ENCODE measurements at places on chromosomes 2 and 18.
A peak's percentile ranks its signal among the peaks of the same experiment; 100 is the strongest.

GRCh38 chr18:70559446-70559845 is 270.6 kb downstream of the SOCS6 start:
- DNase-seq: no peak

DNA sequence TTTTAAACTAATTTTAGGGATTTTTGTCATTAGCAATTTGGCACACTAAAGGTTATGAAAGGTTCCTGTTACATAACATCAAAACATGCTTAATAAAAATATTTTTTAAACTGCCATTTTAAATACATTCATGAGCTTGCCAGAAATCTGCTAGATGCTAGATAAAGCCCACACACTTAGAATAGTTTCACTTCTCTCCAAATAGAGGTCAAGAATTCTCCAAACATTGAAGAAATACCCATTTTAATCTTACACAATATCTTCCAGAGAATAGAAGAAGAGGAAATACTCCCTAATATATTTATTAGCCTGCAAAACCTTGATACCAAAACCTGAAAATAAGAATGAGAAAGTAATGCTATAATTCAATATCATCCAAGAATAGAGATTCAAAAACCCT is 247.5 kb downstream of the PTH2R start:
- DNase-seq: no peak

- no peak for DNase-seq
These were observed 36.9 kb downstream of the ATOH8 start for GRCh38 chr2:85790499-85791188.

GRCh38 chr2:23569761-23570365 is 184.9 kb downstream of the KLHL29 start:
- no peak for DNase-seq

DNA sequence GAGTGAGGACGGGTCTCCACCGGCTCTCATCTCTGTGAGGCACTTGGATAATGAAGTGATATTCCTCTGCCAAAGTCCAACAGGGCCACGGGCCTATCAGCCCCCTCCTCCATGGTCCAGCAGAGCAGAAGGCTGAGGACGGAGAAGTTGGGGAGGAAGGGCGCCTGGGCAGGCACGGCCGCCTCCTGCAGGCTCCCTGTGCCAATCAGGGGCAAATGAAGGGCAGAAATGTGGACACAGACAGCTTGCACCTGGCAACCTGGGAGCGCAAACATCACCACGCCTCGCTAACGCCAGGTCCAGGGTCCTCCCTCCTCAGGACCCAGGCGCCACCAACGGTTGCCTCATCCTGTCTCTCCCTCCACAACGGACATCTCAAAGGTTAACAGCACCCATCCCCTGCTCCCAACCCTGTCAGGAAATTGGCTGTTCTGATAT is 24.3 kb downstream of the SMAD7 start:
- no peak for DNase-seq

GRCh38 chr2:26462511-26463243 is 15.2 kb downstream of the OTOF start:
- no peak for DNase-seq

DNA sequence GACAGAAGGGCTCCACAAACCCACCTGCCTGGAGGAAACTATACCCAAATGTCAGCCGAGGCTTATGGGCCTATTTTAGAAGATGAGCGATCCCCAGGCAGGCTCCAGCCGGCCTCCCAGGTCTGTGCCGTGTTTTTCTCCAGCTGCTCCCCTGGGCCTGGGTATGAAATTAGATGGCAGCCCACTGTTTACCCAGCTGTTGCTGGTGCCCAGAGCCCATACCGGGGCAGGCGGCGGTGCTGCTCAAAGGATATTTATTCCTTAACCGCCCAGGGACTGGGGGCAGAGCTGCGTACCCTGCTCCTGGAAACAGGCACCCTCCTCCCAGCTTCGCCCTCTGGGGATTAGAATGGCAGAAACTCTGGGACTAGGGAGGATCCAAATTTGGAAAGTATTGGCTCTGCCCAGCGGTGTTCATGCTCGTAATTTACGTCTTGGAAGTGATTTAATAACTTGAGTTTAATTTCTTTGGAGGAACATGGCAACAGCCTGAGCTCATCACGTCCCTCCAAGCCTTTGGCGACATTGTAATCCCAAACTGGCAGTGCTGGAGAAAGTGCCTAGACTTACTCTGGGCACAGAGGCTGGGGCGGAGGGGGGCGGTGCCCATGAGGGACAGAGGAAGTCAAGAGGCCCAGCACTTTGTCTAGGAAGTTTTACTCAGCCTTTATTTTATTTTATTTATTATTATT is 199.2 kb downstream of the KLHL29 start:
- DNase-seq: no peak

DNA sequence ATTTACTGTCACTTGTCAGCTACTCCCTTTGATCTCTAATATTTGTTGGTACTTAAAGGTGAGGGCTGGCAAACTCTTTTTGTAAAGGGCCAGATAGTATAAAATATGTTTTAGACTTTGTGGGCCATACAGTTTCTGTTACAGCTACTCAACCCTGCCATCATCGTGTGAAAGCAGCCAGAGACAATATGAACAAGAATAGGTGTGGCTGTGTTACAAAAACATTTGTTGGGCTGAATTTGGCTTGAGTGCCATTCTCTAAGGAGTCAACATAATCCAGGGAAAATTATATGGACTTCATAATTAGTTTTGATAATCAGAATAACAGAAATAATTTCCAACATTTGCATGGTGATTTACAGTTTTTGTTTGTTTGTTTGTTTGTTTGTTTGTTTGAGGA is 190.6 kb downstream of the LTBP1 start:
- no peak for DNase-seq

DNA sequence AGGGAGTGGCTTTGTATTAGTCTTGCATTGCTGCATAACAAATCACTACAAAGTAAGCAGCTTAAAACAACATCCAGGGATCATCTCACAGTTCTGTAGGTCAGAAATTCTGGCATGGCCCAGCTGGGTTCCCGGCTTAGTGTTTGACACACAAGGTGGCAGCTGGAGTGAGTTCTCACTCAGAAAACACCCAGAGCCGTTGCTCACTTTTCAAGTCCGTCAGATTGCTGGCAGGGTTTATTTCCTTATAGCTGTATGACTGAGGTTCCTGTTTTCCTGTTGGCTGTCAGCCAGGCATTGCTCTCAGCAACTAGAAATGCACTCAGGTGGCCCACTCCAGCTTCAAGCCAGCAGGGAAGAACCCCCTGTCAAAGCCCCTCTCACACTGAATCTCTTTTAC is 324.1 kb downstream of the CCDC178 start:
- DNase-seq: no peak

- peak; percentile 50 for DNase-seq
These were observed 66.9 kb upstream of the ZNG1B start for GRCh38 chr2:113370478-113371091.

DNA sequence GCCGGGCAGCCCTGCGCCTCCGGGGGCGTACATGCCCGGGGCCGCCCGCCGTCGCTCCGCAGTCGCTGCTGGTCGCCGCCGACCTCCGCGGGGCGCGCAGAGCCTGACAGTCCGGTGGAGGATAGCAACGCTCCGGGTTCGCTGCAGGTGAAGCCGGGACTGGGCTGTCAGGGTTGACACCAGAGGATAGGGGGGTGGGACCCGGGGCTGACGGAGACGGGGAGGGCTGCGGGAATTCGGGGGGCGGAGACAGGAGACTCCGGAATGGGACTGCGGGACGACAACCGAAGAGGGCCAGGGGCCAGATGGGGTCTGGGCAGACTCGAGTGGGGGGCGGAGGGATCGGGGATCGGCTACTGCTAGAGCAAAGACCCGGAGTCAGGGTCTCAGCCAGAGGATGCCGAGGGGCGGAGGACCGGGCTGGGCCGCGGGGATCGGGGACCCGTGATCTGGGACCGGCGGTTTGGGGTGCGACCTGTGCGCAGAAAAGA is 403 bp downstream of the TMEM127 start:
- DNase-seq: no peak

- DNase-seq: no peak
These were observed 54.9 kb downstream of the IL1RL2 start for GRCh38 chr2:102241616-102242305.

DNA sequence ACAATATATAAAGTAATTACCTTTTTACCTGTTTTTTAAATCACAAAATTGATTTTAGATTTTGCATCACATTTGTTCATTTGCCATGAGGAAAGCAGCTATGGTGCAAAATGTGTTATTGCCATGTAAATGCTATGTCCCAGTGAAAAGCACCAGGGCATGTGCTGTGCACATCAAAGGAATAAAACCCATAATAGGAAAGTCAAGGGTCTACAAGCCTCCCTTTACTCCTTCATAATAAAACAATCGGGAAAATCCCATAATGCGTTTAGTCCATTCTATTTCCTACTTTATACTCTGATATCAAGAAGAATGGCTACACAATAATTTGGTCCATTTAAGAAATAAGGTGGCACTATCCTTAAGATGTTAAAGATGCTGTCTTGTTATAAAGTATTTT is 53.0 kb downstream of the KLF7 start:
- no peak for DNase-seq

GRCh38 chr18:64330161-64330560 is 181.3 kb upstream of the LINC00305 start:
- DNase-seq: no peak

DNA sequence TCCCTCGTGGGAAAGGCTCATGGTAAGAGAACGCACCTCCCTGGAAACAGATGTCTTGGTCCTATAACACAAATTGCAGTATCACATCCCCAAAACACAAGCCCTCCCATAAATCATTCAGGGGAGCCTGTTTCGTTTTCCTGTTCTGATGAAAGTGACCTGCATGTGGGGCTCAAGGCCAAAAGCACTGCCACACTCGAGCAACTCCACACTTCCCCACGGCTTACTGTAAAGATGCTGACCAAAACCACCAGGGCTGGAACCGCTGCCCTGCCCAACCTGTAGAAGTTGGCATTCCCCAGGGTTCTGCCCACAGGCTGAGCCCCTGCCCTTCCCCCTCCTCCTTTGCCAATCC is 139.7 kb downstream of the BCL11A start:
- DNase-seq: no peak

DNA sequence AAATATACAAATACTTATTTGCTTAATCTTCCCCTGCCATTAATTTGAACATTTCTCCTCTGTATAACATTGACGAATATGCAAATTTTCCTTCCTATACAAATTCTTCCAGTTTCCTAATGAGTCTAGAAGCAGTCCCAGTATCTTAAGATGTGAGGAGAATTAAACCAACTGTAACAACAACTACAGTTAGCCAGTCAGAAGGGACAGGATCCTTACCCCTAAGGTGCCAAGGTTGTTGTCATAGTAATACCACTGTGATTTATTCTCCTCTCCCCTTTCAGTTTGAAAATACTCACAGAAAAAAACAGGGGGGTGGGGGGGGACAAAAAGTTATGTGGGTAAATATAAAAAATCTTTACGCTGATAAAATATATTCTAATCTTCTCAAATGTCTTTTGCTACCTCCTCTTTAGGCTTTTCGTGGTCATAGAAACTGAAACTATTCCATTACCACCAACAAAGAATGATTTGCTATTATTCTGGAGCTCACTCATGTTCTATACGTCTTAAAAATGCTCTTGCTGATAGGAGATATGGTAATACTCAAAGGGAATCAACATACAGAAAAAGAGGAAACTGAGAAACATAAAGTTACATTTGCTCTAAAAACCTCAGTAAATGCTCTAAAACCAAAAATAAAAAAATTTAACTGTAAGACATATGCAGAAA is 107.6 kb downstream of the MEMO1 start:
- DNase-seq: no peak

DNA sequence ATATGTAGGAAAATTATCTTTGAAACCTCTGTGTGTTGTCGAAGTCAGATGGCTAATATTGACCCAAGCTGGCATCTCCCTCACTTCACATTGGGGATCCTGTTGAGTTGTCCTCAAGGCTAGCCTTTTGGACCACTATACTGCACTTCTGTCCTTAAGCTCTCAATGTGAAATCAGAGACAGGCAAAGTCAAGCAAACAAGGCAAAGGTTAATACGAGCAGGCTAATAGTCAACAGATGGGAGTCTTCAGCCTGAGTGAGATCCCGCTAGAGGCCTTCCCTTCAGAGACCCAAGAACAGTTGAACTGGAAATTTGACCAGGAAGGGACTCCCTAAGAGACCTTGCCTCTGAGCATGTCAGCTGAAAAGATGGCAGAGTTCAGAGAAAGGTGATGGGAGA is 475.4 kb downstream of the PARD3B start:
- no peak for DNase-seq

- DNase-seq: no peak
These were observed 49.7 kb downstream of the SH2D6 start for GRCh38 chr2:85468096-85468703.

- no peak for DNase-seq
These were observed 235.9 kb downstream of the SUCLG1 start for GRCh38 chr2:84223191-84223590.

GRCh38 chr2:196725882-196726281 is 73.6 kb downstream of the GTF3C3 start:
- no peak for DNase-seq

DNA sequence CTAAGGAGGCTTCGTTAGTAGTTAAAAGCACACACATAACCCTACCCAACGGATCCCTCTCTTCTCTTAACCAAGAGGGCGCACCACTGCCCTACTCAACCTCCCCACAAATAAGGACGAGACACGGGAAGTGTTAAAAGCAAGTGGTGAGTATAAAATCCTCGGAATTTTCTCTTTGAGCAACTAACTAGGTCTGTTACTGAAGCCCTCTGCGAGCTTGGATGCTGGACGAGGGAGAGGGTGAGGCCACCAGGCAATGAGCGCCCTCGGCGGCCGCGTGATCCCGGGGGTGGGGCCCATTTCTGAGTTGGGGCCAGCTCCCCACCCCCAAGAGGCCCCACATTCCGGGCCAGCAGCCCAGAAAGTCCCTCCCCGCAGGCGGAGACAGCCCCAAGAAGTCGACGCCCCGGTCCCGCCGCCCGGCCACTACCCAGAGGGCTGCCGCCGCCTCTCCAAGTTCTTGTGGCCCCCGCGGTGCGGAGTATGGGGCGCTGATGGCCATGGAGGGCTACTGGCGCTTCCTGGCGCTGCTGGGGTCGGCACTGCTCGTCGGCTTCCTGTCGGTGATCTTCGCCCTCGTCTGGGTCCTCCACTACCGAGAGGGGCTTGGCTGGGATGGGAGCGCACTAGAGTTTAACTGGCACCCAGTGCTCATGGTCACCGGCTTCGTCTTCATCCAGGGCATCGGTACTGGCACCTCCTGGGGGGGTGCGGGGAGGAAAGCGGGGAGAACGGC is at the start of gene CYBRD1:
CYBRD1 (plus strand) TSS at position 423 of the 736 bp plus-strand sequence; CDS start at position 495, 72 bp downstream.
- peak; percentile 18 for DNase-seq

DNA sequence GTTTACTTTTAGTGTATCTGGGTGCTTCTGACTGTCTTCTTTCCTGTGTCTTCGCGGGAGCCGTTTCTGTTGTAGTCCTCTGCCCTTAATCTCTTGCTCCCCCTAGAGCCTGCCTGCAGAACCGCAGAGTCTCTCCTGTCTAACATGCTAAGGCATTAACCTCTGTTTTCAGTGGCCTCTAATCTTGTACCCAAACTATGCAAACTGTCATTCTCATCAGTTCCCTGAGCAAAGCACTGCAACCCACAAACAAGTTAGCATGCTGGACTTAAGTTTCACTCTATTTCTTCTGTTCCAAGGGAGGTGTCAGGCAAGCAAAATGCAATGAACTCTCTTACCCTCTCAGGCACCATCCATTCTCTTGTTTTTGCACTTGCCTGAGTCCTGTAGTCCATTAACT is 138.4 kb downstream of the OTX1 start:
- no peak for DNase-seq

GRCh38 chr2:217695033-217695520 is 307.7 kb downstream of the TNS1 start:
- DNase-seq: no peak
